ENCODE measurements at places on chromosomes 1 and 21. TPM values are rescaled to one million over a fixed set of nuclear protein-coding genes. Genes with fewer than 3 reads are reported as not detected.
A peak's percentile ranks its signal among the peaks of the same experiment; 100 is the strongest.

DNA sequence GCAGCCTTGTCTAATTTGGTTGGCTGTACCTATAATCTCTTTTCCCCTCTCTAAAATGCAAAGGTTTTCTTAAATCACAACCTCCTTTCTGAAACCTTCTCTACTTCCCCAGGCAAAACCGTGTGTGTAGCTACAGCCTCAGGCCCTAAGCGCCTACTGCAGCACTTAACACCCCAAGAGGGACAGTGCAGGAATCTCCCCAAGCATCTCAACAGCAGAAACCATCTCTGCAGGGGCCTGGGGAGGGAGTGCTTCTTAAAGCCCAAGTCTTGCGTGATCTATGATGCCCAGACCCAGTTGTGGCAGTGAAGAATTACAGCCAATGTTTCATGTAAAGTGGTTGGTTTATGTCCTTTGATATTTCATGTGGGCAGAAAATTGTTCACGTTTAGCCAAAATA is 159.3 kb downstream of the DSCAM start:
- DNase-seq: no peak

DNA sequence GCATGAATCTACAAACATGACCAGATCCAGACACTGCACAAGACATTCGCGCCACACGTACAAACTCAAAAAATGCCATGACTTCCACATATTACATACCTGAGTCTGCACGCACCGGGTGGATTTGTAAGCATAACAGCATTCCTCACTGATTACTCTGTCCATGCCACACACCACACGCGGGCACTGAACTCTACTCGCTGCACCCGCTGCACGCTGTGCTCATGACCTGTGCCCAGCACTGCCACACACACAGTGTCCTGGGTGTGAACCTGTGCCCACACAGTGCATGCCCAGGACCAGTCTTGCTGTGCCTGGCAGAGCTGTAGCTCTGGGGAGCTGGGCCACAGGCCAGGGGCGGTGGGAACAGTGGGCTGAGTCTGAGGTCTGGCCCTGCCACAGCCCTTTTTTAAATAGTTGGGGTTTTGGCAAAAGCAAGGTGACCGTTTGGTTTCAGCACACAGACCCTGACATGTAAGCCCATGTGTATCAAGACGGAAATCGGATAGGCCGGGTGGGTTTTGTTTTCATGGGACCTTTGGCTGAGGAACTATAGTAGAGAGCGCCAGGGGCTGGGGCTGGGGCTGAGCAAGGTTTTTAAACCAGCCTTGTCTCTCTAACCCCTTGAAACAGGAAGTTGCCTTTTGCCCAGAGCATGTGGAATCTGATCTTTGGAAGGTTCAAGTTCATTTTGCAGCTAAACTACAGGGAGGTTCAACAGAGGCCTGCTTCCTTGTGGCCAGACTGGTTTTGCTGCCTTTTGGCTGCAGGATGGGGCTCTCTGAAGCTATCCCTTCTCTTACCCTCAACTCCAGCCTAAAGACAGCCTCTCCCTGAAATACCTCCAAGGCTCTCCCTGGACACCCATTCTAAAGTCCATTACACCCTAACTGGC is 12.3 kb upstream of the GOLT1A start:
- no peak for DNase-seq

DNA sequence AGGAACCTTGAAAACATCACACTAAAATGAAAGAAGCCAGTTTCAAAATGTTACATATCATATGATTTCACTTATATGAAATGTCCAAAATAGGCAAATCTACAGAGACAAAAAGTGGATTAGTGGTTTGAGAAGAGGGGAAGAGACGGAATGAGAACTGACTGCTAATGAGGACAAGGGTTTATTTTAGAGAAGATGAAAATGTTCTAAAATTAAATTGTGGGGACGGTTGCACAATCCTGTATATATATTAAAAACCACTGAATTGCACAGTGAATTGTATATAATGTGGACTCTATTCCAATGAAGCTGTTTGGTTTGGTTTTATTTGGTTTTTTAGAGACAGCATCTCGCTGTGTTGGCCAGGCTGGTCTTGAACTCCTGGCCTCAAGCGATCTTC is 35.6 kb downstream of the PRPF38A start:
- DNase-seq: no peak

Gene PBX1
- polyA plus RNA-seq: 56.9 TPM

DNA sequence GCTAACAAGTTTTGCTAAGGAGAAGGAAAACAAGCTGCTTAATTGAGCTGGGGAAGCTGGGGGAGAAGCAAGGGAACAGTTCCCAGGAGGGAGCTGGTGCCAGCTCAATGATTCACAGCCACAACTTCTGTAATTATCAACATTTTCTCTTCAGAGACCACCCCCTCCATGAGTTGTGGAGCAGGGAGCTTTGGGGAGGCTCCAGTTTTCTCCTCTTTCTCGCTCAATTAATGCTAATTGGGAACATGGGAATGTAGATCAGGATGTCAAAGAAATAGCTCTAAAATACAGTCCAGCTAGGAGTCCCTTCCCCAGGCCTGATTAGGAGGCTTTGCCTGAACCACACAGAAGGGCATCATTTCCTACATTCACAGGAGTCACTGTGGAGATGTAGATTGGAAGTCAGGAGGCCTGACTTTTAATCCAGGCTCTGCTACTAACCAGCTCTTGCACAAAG is 12.1 kb upstream of the MNDA start:
- no peak for DNase-seq

DNA sequence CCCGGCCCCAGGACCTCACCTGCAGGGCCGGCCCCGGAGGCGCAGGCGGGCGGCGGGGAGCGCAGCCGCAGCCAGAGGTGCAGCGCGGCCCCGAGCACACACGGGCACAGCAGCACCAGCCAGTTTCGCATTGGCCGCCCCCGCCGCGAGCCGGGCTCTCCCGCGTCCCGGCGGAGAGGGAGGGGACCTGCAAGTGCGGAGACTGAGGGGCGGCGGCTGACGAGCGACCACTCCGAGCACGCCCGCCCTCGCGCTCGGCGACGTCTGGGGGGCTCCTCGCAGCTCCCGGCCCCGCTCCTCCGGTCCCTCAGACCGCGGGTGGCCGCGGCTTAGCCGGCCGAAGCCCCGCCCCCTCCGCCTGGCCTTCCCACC is at the start of gene B3GALNT2:
B3GALNT2 (minus strand) TSS at position 331 of the 372 bp plus-strand sequence; CDS start at position 131, 200 bp downstream.
- DNase-seq: no peak

Gene RGS13
- not detected for polyA plus RNA-seq

Gene TTC24
- 0.23 TPM for polyA plus RNA-seq

- DNase-seq: no peak
Measured at GRCh38 chr1:13935336-13935735, 235.3 kb downstream of the PRDM2 start.

- DNase-seq: peak; percentile 6
Measured at GRCh38 chr1:59355361-59355760, 58.5 kb downstream of the FGGY start.

- no peak for DNase-seq
Measured at GRCh38 chr1:23039308-23039826, 20.1 kb downstream of the KDM1A start.

GRCh38 chr21:41678016-41678923 is 88.6 kb downstream of the RIPK4 start:
- DNase-seq: no peak

DNA sequence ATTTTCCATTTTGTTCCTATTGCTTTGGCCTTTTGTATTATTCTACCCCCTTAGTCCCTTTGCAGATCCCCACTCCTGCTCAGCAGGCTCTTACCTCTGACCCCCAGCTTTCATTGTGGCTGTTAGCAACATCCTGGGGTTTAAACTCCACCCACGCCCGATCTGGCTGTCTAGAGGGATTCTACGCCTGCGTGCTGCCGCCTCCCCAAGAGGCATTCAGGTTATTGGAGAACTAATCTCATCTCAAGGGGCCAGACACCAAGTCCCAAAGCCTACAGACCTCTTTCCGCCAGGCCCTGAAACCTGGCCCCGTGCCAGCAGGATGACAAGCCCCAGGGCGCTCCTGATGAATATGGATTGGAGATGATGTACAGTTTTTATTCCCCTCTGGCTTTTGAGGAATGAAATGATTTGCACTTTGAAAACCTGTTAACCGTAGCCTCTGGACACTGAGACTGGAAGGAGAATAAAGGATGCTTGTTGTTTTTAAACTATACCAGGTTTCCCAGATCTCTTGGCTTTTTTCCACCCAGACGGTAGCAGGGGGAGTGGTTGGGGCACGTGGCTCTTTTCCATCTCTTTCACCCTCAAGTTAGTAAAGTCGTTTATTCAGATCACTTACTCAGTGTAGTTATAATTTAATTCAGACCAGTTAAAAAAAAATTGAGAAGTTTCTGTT is 14.5 kb upstream of the IKBKE start:
- no peak for DNase-seq

DNA sequence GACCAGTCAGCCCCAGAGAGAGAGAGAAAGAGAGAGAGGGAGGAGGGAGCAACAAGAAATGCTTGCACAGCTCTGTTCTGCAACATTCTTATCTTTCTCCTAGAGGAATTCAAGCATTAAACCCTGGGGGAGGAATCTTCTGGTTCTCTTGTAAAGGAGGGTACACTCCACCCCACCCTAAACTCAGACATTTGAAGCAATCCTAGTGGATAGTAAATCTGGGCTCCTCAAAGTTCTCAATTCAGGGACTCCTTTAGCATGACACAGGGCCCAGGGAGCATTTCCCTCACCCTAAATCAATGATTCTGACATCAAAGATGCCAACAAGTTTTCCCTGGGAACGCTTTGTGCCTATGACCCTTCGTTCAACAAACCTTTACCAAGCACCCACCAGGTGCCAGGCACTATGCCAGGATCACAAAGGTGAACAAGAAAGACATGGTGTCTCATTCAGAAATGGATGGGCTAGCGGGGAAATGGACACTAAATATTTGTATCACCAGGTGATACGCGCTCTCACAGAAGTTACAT is 11.9 kb upstream of the CAPN2 start:
- DNase-seq: no peak

Gene SPATA6
- 11.6 TPM for polyA plus RNA-seq

GRCh38 chr1:20713440-20713839 is 4.4 kb downstream of the KIF17 start:
- DNase-seq: no peak

Gene NUAK2
- 0.62 TPM for polyA plus RNA-seq

Gene DMRTA2
- polyA plus RNA-seq: 0.12 TPM

Gene CRP
- polyA plus RNA-seq: not detected

DNA sequence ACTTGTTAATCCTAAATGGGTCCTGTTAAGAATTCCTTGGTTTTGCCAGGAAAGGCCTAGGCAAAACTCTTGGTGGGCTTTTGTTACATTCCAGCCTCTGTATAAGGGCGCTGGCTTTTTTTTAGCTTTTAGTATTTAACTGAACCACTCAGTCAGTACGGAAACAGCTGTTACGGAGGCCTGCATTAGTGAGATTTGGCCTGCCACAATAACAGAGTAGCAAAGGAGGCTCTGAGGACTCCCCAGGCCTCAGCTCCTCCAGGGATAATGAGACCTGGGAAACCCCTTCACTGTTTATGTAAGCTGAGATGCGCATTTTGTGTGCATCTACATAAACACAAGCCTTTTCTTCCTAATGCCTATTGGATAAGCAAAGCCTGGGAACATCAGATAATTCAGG is 210.2 kb downstream of the APP start:
- DNase-seq: no peak

Gene TMEM269
- 0.57 TPM for polyA plus RNA-seq

- DNase-seq: no peak
Measured at GRCh38 chr1:114669562-114670082, at the start of gene DENND2C. DENND2C (minus strand) TSS chr1:114670049; CDS start chr1:114625984, 44,065 bp downstream.

DNA sequence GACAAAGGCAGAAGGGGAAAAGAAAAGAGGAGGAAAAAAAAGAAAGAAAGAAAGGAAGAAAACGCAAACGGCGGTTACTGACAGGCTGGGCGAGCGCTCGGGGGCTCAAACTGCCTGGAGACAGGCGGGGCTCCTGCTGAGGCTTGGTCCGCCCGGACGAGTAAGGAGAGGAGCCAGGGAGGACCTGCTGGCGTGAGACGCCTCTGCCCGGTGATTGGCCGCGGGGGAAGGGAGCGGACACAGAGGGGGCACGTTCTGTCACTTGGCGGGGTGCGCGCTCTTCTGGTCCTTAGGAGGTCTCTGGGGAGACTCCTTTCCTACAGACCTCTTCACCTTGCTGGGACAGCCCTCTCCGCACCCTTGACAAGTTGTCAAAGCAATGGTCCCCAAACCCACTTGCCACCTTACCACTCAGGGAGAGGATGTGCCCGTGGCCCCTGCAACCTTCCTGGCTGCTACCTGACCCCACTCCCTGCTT is 791 bp upstream of the PIK3R3 start:
- no peak for DNase-seq

Gene GTF2B
- polyA plus RNA-seq: 40.2 TPM

Gene FMO4
- 4.3 TPM for polyA plus RNA-seq

GRCh38 chr1:14334336-14335176 is 263.9 kb upstream of the KAZN start:
- DNase-seq: no peak

DNA sequence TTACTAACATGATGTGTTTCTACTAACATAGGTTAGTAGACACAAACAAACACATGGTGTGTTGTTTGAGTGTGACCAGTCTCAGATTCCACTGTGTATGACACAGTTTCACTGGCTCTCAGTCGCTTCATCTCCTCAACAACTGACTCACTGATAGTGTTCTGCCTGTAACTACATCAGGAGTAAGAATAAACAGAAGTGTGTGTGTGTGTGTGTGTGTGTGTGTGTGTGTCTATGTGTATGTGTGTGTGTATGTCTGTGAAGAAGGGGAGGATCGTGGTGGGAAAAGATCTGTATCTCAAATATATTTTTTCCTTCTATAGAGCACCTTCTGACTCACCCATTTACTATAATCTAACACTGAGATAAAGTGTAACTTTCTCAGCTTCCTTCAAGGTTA is 391.0 kb downstream of the PTPRC start:
- no peak for DNase-seq

Gene KRTAP19-1
- polyA plus RNA-seq: not detected

- no peak for DNase-seq
Measured at GRCh38 chr1:99082366-99082765, 77.7 kb upstream of the PLPPR5 start.

Gene KRTAP10-3
- not detected for polyA plus RNA-seq

DNA sequence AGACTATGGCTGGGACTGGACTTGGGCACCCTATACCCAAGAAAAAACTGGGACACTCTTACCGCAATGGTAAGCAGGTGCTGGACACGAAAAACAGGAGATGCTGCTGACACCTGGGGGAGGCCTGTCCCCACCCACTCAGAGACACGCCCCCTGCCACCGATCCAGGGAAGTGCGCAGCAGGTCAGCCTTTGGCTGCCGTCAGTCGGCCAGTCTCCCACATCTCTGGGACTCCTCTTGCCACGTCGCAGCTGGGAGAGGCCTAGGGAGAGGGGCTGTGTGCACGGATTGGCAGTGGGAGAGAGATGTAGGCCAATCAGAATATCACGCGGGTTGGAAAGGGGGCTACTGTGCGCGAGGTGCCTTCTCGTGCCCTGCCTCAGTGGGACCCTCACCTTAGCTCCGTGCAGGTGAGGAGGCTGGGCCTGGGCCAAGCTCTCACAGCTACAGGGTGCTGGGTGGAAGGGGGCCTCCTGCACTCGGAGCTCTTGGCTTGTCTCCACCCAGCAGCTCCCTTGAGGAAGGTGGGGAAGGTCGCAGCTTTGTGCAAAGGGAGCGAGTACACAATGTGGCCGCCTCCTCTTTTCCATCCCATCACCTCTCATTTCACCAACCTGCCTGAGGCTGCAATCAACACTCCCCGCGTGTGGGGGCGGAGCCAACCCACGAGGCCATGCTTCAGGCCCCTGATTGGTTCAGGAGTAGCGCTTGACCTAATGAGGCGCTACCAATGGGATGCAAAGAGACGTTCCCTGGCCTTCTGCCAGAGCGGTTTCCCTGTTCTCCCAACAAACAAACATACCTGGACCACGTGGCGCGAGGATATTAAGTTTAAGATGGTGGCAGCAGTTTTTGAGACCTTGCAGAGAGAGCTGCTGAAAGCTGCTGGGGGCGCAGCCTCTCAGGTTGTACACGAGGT is 25.7 kb upstream of the LDLRAP1 start:
- no peak for DNase-seq
